ENCODE measurements at places on chromosomes 11 and 22.

DNA sequence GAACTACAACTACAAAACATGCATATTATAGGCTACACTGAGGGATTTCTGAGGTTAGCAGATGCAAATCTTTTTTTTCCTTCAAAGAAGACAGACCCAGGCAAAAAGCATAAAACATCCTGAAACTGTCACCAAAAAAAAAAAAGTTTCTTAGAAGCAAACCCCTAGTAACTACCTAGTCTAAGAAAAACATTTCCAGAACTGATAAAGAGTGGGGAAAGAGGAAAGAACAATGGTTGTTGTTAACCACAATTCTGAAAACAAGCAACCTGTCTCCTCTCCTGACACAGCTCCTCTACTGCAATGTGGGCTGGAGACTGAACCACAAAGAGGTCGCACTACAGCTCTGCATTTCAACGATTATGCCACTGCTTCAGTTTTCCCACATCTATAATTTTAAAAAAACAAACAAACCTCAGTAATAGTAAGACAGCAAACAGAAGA lies 15.0 kb downstream of the DENND5A start:
- DNase-seq, result no peak

GRCh38 chr22:40666151-40666848 lies 13.0 kb upstream of the MCHR1 start:
- peak; percentile 86 for DNase-seq

DNA sequence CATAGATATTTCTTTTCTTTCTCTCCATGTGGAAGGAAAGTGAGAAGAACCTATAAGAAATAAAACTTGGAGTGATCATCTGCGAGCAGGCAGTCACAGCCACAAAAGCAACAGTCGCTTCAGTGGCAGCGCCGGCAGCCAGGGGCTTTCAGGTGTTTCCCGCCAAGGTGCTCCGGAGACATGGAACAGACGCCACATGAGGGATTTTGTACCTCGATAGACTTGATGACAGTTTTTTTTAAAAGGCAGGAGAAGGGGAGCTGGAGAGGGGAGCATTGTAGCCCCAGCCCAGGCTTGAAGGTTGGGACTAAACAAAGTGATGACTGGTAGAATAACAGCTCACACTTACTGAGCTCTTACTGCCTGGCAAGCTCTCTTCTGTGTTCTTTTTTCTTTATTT lies 471.4 kb upstream of the B3GAT1 start:
- DNase-seq, result no peak

- DNase-seq, result no peak
These were observed 238.3 kb upstream of the SESN3 start for GRCh38 chr11:95469258-95469657.

DNA sequence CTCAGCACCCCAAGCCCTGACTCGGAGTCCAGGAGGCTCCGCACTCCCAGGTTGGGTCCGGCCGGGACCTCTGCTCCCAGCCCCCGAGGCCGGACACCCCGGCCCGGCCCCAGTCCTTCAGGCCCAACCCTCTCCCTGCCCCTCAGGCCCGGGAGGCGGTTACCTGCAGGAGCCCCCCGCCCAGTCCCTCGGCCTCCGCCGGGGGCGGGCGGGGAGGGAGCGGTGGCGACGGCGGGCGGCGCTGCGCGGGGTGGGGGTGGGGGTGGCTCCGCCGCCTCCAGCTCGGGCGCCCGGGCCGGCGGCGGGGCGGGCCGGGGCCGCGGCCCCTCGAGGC lies 310 bp downstream of the TCF20 start:
- no peak for DNase-seq

GRCh38 chr22:25919452-25919851 lies 177.5 kb downstream of the MYO18B start:
- DNase-seq, result no peak

DNA sequence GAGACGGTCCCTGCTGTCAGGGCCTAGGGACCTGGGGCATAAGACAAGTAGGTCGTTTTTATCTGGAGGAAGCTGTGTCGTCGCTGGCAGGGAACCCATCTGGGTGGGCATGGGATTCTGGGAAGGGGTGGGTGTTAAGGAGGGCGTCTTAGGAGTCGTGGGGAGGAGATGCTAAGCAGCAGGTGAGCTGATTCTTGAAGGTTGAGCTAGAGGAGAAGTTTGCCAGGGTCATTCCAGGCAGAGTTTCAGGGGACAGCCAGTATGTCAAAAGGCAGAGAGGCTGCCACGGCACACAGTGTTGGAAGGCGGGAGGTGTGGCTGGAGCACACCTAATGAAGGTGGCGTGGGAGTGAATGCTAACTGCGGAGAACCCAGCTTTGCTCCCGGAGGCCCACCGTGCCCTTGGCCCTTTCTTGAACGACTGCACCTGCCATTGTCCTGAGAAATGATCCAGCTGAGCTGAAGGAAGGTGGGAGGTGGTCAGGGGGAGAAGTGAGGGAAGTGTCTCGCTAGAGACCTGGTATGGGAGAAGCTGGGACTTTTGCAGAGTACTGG lies 1.3 kb downstream of the FAM118A start:
- no peak for DNase-seq

- no peak for DNase-seq
These were observed 33.7 kb downstream of the MRGPRX2 start for GRCh38 chr11:19026862-19027261.

- DNase-seq, result no peak
These were observed 13.2 kb downstream of the FZD4 start for GRCh38 chr11:86941871-86942599.

GRCh38 chr11:132310390-132311375 lies 940.3 kb downstream of the NTM start:
- no peak for DNase-seq

- DNase-seq, result no peak
These were observed 31.9 kb upstream of the NRGN start for GRCh38 chr11:124707829-124708228.

- no peak for DNase-seq
These were observed 9.1 kb downstream of the LINC01488 start for GRCh38 chr11:69490516-69490915.

DNA sequence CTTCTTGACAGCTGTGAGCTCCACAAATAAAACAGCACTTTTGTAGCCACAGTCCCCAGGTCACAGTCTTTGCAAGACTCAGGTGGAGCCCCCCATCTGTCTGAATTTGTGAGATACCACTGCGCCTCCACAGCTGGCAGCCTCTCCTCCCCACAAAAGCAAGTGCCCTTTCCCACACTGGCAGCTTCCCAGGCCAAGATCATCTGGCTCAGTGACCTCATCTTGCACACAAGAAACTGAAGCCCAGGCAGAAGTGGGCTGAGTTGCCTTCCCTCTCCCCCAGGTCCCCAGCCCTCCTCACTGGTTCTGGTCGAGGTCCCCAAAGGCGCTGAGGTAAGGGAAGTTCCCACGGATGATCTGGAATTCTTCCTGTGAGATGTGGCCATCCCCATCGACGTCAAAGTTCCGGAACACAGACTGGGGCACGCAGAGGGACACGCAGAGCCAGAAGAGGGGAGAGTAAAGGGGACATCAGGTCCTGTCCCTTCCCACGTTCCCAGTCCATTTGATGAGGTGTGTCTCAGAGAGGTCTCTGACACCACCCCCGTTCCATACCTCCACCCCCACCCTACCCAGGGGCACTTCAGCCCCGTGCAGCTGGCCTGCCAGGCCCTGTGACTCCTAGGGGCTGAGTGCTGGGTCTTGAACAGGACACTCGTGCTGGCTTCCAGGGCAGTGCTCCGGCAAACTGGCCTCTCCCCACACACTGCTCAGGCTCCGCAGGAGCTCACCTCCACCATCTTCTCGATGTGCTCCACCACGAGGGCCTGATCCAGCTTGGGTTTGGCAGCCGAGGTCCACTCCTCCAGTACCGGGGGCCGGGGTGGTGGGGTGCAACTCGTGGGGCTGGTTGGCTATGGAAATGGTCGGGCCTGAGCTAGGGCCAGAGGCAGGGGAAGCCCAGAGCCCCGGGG lies 8.9 kb downstream of the RASGRP2 start:
- no peak for DNase-seq

- no peak for DNase-seq
These were observed 27.8 kb upstream of the CARS1 start for GRCh38 chr11:3085052-3085451.

- DNase-seq, result no peak
These were observed 300.7 kb upstream of the PDGFD start for GRCh38 chr11:104464691-104465090.

GRCh38 chr22:47230251-47230650 lies 467.8 kb downstream of the TBC1D22A start:
- DNase-seq, result no peak

DNA sequence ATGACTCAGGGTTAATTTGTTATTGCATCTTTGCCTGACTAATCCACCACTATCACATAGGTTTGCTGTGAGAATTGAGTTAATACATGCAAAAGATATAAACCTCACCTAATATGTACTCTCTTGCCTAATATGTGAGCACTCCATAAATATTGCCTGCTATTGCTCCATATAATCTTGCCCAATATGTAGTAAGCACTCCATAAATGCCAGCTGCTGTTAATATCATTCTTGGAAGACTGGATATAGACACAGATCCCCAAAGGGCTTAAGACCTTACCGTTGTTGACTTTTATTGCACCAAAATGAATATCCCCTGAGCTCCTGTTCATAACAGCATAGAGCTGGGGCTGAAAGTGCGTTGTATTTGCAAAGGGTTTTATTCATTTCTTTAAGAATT lies 27.0 kb upstream of the LRRC55 start:
- DNase-seq, result no peak

GRCh38 chr22:42617155-42617983 lies 2.7 kb upstream of the POLDIP3 start:
- no peak for DNase-seq
